ENCODE measurements at places on chromosomes 13 and 19. TPM values are rescaled to one million over a fixed set of nuclear protein-coding genes. Genes with fewer than 3 reads are reported as not detected.

Gene MBD3L3
- total RNA-seq, result not detected

Gene NLRP9
- total RNA-seq, result not detected

Gene IZUMO1
- not detected for total RNA-seq

Gene IGFL1
- total RNA-seq, result not detected

Gene HSPB6
- 0.21 TPM for total RNA-seq

Gene TMPRSS9
- not detected for total RNA-seq

Gene CRX
- not detected for total RNA-seq

Gene CTXN1
- 0.69 TPM for total RNA-seq

Gene DKKL1
- total RNA-seq, result not detected

Gene CXCL17
- not detected for total RNA-seq

Gene NDUFB7
- total RNA-seq, result 129 TPM

Gene NANOS3
- 0.92 TPM for total RNA-seq
